Sigmoid colon (tissue), 7 donors: ENCODE measurements at places on chromosomes 1 and 21.

GRCh38 chr1:241440904-241441303 is 78.7 kb downstream of the FH start:
- no peak for DNase-seq

DNA sequence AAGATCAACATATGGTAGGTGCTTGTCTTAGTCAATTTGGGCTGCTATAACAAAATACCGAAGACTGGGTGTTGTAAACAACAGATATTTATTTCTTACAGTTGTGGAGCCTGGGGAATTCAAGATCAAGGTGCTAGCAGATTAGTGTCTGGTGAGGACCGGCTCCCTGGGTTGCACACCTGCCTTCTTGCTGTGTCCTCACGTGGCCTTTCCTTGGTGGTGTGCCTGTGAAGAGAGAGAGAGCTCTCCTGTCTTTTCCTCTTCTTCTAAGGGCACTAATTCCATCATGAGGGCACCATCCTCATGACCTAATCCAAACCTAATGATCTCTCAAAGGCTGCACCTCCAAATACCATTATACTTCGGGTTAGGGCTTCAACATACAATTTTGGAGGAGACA is 45.8 kb upstream of the ATF3 start:
- DNase-seq, result no peak

DNA sequence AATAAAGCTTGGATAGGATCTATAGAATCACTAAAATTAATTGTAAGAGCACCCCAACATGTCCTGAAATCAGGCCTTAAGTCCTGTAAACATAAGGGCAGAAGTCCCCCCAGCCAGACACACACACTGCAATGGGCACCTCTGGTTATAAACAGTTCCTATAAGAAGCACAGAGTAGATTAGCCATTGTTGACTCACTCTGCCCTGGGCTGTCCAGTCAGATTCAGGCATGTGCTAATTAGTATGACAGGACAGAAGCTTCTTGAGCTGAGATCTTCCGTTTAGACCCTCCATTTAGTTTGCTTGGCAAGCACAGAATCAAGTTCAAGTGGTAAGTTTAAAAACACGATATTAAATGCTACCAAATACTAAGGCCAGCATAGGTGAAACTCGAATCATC is 11.8 kb upstream of the DENND1B start:
- DNase-seq, result no peak

DNA sequence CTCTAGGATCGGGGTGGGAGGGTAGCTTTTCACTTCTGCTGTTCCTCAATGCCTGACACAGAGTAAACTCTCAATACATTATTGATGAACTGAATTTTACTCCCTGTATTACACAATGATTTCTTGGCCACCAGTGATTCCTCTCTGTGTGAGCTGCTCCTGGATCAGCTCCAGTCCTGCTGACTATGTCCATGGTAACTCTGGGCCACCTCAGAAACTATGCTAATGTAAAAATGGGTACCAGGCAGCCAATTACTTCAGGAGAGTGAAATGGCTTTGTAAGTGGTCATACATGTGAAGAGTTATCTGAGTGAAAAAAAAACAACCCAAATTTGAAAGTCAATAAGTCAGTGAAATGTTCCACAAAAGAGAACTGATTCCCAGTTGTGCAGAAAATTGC is 311.0 kb downstream of the KCNH1 start:
- no peak for DNase-seq

DNA sequence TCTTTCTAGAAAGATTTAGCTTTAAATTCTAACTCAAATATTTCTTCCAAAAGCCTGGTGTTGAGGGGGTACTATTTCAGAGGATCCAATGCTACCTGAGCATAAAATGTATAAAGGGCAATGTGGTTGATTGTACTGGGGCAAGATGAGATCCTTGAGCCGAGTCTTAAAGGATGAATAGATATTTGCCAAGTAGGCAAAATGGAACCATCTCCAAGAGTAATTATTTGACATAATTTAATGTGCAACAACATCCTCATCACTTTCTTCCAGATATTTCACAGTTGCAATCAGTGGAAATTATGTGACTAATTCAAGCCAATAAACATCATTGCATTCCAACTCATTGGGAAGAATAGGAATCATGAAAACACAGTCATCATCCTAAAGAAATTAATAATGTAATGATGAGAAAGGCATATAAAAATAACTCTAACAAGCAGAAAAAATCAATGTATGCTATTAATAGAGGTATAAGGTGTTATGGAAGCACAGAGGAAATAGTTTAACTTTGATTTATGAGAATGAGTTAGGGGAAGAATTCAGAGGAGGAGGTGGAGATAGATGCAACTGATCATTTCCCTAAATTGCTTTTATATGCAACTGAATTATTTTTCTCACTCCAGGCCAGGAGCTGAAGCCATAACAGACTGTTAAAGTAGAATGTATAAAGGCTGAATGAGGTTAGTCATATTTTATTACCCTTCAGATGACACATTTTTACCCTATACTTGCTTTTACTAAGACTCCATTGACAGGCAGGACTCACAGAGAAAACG is 30.0 kb upstream of the RGS4 start:
- DNase-seq, result no peak

GRCh38 chr21:33945652-33946270 is 30.2 kb upstream of the ATP5PO start:
- DNase-seq, result no peak
